LHCN-M2 (cell line): ENCODE measurements at places on chromosomes 2 and 18.

- no peak for DNase-seq
Observed at GRCh38 chr2:183215917-183216316, 91.7 kb downstream of the NUP35 start.

GRCh38 chr2:180122874-180123273, 115.8 kb upstream of the CWC22 start:
- peak; percentile 73 for DNase-seq

- no peak for DNase-seq
Observed at GRCh38 chr18:53148123-53148522, 808.1 kb downstream of the DCC start.

DNA sequence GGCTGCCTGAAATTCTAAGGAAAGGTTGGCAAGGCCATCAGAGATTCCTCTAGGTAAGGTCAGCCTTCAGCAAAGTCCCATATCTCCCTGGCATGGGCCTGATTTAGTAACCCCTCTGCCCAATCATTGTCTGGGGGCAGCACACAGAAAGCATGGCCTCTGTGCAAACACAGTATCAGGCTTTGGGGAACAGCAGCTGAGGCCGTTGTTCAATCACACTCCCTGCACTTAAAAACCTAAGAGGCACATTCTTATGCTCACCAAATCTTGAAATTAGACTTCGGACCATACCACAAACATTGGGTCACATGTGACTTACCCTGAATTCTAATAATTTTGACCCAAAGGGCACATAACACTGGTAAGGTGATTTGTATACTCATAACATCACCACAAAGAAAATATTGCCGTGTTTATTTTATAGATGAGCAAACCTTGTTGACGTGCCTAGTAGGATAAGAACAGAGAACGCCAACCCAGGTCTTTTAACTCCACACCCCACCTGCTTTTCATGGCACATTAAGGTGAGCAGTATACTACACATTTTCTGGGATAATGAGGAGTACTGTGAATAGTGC, 212.7 kb downstream of the HNMT start:
- DNase-seq: no peak

GRCh38 chr2:164560902-164561301, 60.4 kb downstream of the GRB14 start:
- no peak for DNase-seq

GRCh38 chr2:5064687-5065086, 627.5 kb upstream of the SOX11 start:
- DNase-seq: no peak
